RWPE1 (cell line): ENCODE measurements at places on chromosomes 6 and 20.

GRCh38 chr20:61694682-61695081 lies 371.0 kb downstream of the TAF4 start:
- DNase-seq = no peak

- peak; percentile 41 for DNase-seq
These were observed 38.5 kb upstream of the AHI1 start for GRCh38 chr6:135535989-135536414.

GRCh38 chr20:62598761-62599194 lies 43.5 kb upstream of the SLCO4A1 start:
- peak; percentile 95 for DNase-seq

GRCh38 chr20:56708991-56709390 lies 79.9 kb downstream of the TFAP2C start:
- no peak for DNase-seq

GRCh38 chr6:52739627-52740026 lies 23.6 kb downstream of the GSTA2 start:
- DNase-seq = no peak

GRCh38 chr20:4366076-4366475 lies 350.7 kb upstream of the RNF24 start:
- DNase-seq = peak; percentile 14

DNA sequence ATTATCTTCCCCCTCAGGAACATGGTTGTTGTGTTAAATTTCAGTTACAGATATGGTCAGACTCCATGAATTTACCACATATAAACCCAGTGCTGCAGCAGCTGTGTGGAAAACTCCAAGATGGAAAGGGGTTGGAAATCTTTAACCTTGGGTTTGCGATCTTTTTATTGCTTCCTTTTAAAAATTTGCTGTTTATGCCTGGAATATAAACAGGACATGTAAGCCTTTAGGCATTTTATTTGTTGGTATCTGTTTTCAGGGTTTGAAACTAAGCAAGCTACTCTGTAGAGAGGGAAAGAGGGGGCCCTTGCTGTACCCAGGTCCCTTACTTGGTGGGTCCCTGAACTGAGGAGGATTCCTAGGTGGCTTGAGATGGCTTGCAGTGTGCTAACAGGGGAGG lies 778 bp downstream of the PKIG start:
- DNase-seq = no peak

GRCh38 chr6:151143337-151143736 lies 96.4 kb upstream of the AKAP12 start:
- DNase-seq = no peak

- DNase-seq = peak; percentile 73
These were observed 6.7 kb upstream of the VNN2 start for GRCh38 chr6:132764370-132764769.

DNA sequence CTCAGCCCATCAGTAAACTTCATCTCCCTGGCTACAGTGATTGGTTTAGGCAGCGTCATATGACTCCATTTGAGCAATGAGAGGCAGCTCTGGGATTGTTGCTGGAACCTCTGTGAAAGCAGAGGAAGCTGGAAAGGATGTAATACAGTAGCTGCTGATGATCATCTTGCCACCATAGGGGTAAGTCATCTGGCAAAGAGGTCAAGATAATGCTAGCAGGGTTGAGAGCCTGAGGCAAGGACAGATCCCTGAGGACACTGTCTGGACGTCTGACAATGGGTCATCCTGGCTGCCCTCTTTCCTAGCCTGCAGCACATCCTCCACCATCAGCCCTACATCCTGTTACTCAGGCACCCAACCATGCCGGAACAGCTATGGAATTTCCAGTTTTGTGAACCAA lies 25.5 kb upstream of the FKBP1A start:
- peak; percentile 21 for DNase-seq

DNA sequence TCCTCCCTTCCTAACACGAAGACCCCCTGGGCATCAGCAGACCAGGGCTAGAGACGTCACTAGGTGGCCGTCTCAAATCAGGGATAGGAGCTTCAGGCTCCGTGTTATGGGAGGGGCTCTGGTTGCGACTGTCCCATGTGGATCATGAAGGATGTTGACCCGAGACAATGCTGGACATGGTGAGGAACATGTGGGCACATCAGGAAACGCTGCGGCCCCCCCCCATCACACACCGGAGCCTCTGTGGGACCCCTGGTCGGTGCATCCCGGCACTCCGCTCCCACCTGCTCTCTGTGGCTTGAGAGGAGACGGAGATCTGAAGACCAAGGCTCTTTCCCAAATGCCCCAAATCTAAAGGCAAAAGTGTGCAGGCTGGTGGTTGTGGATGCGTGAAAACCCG lies 54.2 kb downstream of the DACT2 start:
- no peak for DNase-seq

DNA sequence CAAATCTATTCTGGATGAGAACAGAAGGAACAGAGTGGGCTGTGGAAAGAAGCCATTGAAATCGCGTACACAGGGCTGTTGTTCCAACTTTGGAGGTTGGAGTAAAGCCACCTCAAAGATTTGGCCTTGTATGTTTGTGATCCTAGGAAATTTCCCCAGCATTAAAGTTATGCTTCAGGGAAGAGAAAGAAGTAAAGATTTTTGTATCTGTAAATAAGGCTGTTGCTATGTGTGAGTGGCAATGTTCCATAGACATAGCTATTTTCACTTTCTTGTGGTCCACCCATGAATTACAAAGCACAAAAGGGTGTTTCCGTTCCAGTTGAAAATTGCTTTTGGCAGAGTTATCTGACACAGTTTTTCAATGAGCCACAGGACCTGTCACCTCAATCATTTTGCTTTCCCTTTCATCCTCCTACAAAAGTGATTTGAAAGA lies 321.3 kb downstream of the TFAP2B start:
- DNase-seq = no peak

DNA sequence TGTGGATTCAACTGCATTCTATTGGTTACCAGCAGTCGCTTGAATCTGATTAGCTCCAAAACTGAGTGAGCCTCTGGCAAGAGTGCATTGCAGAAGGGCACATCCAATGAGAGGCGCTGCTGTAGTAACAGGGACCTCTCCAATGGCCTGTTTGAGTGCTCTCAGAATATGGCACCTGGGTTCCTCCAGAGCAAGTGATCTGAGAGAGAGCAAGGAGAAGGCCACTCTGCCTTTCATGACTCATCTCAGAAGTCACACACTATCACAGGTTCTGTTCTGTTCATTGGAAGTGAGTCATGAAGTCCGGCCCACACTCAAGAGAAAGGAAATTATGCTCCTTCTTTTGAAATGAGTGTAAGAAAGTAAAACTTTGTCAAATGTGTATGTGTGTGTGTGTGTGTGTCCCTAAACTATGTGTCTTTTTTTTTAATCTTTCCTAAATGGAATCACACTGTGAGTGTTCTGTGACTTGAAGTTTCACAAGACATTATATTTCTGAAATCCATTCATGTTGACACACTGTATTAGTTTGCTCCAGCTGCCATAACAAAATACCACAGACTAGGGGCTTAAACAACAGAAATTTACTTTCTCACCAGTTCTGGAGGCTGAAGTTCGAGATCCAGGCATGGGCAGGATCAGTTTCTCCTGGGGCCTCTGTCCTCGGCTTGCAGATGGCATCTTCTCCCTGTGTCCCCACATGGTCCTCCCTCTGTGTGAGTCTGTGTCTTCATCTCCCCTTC lies 138.3 kb upstream of the CDYL start:
- peak; percentile 35 for DNase-seq

- no peak for DNase-seq
These were observed 44.5 kb downstream of the RAB44 start for GRCh38 chr6:36742146-36742545.

GRCh38 chr6:5584078-5584482 lies 322.8 kb downstream of the FARS2 start:
- no peak for DNase-seq

DNA sequence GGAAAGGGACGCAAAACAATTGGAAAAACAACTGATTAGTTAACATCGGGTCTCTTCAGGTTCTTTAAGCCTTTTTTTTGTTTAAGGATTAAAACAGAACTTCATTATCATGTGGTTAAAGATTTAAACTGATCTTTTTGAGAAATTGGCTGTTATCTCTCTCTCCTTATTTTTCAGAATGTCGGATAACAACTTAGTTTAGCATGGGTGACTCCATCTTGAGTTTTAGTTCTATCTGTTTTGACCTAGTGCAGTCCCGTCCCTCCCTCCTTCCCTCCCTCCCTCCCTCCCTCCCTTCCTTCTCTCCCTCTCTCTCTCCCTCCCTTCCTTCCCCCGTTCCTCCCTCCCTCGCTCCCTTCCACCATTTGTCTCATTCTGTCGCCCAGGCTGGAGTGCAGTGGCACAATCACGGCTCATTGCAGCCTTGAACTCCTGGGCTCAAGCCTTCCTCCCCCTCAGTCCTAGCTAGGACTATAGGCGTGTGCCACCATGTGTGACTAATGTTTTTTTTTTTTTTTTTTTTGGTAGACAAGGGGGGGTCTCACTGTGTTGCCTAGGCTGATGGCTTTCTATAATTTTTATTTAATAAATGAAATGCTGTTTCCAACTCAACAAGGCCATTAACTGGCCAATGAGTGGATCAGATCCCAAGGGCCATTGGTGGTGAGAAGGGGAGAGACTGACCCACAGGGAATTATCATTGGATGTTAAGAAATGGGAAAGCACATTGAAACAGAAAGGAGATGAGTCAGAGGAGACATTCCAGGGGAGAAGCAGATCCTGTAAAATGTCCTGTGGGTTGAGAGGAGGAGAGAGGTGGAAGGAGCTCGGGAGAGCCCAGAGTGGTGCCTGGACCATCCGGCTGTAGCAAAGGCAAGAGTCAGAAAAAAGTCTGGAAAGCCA lies 13.6 kb downstream of the BAK1 start:
- DNase-seq = peak; percentile 56

GRCh38 chr6:108564178-108564577 lies 3.5 kb downstream of the FOXO3 start:
- DNase-seq = peak; percentile 65

GRCh38 chr6:11917951-11918738 lies 94.0 kb upstream of the HIVEP1 start:
- no peak for DNase-seq

- no peak for DNase-seq
These were observed 32.1 kb downstream of the COL20A1 start for GRCh38 chr20:63325021-63325471.

- no peak for DNase-seq
These were observed 48.8 kb downstream of the KIZ start for GRCh38 chr20:21174516-21175239.

- DNase-seq = no peak
These were observed 26.2 kb downstream of the TTBK1 start for GRCh38 chr6:43269273-43270007.

GRCh38 chr6:133887156-133887879 lies 1.6 kb upstream of the TCF21 start:
- DNase-seq = no peak

DNA sequence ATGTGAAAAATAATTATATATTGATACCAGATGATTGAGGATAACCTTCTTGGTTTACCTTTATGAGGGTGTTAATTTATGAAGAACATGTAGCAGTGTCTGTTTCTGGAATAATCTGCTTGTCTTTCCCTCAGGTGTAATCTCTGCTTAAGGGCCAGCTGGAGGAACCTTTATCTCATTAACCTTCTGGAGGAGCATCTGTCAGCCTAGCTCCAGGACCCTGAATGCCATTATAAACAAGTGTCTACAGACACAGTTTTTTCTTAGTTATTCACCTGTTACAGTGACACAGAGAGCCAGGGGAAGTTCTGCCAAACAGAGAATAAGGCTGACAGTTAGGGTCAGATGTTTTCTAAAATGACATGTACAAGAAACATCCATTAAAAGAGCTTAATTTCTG lies at the start of gene IMPG1:
TSS of gene IMPG1 (minus strand) at position 101 of the 400 bp plus-strand sequence. CDS start 174 bp downstream, outside the sequence.
- no peak for DNase-seq

DNA sequence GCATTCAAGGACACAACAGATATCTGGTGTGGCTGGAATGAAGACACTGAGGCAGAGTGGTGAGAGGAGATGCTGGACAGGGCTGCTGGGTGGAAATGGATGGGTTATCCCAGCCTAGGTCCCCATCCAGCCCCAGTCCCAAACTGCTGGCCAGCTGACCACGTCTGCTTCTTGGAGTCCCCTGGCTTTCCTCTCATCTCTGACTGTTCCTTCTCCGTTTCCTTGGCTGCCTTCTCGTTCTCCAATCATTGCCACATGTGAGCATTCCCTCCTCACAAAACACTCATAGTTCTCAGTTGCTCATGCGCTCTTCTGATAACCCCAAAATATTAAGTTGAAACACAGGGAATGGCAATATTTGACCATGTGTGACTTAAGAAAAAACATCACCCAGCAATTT lies 31.5 kb downstream of the MAFB start:
- no peak for DNase-seq

- no peak for DNase-seq
These were observed 1.3 kb downstream of the ASF1A start for GRCh38 chr6:118895261-118895560.

- DNase-seq = no peak
These were observed 60.7 kb downstream of the EYA4 start for GRCh38 chr6:133301835-133302234.
